ENCODE measurements at places on chromosomes 11 and 22.
A peak's percentile ranks its signal among the peaks of the same experiment; 100 is the strongest.

- peak; percentile 47 for DNase-seq
These were observed 816 bp downstream of the PDE3B start for GRCh38 chr11:14644226-14645014.

GRCh38 chr11:128487978-128488377 lies 99.4 kb downstream of the ETS1 start:
- no peak for DNase-seq

- DNase-seq, result no peak
These were observed 4.8 kb upstream of the APOBEC3H start for GRCh38 chr22:39092111-39092862.

GRCh38 chr11:60790726-60791125 lies 5.6 kb downstream of the MS4A10 start:
- DNase-seq, result no peak

DNA sequence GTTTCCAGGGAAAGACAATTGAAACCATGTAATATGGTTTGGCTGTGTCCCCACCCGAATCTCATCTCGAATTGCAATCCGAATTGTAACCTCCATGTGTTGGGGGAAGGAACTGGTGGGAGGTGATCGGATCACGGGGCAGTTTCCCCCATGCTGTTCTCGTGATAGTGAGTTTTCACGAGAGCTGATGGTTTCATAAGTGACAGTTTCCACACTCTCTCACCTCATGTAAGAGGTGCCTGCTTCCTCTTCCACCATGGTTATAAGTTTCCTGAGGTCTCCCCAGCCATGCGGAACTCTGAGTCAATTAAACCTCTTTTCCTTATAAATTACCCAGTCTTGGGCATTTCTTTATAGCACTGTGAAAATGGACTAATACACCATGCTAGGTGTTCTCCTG lies 148.3 kb upstream of the CADM1 start:
- DNase-seq, result no peak

DNA sequence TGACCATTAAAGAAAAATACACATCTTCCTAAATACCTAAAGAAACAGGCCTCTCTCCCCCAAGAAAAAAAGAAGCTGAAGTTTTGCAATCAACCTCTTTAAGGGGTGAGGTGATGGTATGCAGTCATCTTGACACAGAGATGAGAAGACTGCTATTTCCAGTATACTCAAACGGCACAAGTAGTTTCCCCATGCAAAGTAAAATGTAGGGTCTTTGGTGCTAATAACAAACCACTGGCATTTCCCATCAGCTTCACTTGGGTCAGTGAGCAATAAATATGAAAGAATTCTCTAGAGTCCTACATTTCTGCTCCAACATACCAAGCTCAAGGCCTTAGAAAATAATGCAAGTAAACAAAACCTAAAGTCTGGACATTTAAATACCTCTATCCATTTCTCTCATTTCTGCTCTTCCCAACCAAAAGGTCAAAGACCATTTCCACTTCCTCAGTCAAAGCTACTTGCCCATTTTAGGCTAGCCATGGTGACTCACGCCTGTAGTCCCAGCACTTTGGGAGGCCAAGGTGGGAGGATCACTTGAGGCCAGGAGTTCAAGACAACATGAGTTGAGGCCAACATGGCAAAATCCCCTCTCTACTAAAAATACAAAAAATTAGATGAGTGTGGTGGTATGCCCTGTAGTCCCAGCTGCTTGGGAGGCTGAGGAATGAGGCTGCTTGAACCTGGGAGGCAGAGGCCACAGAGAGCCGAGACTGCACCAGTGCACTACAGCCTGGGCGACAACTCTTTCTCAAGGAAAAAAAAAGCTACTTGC lies 39.5 kb upstream of the CHRNA10 start:
- no peak for DNase-seq

GRCh38 chr11:2719831-2720590 lies 20.2 kb upstream of the KCNQ1OT1 start:
- DNase-seq, result no peak

DNA sequence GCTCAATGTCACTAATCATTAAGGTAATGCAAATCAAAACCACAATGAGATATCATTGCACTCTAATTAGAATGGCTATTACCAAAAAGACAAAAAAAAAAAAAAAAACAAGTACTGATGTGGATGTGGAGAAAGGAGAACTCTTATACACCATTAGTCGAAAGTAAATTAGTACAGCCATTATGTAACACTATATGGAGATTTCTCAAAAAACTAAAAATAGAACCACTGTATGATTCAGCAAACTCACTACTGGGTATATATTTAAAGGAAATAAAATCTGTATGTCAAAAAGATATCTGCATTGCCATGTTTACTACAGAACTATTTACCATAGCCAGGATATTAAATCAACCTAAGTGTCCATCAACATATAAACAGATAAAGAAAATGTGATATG lies 265.4 kb upstream of the ARHGAP20 start:
- DNase-seq, result no peak

- no peak for DNase-seq
These were observed 8.8 kb upstream of the SEC14L4 start for GRCh38 chr22:30514252-30514651.

DNA sequence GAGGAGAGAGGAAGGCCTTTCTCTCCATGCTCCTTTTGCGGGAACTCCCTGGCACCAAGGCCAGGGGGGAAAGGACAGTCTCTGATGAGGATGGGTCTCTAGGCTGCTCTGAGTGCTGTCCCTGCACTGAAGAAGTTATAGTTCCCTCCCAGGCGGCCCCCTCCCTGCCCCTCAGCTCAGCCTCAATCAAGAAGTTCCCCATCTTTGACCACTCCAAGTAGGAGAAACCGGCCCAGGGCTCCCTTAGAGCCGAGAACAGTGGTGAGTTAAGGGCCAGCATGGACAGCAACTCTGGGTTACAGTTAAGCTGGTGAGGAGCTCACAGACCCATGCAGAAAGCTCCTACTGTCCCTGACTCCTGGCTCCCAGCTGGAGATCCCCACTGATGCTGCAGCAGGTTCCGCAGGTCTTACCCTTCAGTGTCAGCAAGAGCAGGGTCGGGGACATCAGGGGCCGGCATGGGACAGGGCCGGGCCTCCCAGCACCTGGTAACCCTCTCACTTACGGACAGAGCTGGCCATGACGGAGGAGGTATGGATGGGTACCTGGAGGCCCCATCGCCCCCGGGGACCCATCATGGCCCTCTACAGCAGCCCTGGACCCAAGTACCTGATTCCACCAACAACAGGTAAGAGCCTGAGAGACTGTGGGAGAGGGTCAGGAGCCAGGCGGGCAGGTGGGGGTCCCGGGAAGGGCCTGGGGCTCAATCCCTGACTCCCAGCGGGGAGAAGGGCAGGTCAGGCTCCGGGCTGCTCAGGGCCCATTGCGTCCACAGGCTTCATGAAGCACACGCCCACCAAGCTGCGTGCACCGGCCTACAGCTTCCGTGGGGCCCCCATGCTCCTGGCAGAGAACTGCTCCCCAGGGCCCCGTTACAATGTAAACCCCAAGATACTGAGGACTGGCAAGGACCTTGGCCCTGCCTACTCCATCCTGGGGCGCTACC lies 4.2 kb downstream of the SCGB1C1 start:
- no peak for DNase-seq

GRCh38 chr11:134915212-134915611 lies 503.2 kb upstream of the B3GAT1 start:
- no peak for DNase-seq

DNA sequence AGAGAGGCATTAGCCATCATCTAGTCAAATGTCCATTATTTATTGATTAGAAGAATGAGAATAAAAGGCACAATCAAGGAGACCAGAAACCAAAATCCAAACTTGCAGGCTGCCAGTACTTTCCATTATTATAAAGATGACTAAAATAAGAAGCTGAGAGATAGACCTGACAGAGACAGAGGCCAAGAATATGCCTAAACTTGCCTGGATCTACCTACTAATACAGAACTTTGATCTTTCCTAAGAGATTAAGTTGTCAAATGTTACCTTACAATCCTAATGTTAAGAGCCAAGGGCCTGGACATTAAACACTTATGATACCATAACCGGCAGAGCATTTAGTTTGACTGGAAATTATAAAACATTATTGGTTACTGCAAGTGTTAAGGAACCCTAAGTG lies 6.2 kb downstream of the LGR4 start:
- no peak for DNase-seq
